ENCODE measurements at places on chromosomes 7 and 10.

DNA sequence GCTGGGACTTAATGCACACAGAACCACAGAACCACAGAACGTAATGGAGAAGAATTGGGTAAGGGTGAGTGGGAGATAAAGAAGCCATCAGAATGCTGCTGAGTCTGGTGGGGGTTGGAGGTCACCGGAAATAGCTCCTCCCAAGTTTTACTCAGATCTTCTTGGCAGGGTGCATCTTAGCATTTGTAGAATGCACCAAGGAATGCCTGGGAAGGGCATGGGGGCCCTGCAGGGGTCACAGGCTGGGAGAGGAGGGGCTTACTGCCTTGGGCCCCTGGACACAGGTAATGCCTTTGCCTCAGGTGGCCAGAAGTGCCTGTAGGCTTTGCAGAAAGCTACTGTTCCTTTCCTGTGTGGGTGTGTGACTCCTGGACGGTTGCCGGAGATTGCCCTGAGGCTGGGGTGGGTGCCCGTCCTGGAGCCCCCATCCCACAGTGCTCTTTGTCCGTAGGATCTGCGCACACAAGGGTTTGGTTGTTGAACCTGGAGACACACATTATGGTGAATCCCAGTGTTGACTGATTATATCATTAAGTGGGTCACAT is 55.1 kb downstream of the MGMT start:
- no peak for DNase-seq

- DNase-seq: no peak
These were observed 3.6 kb upstream of the TBX20 start for GRCh38 chr7:35257251-35258124.

- DNase-seq: no peak
These were observed 256.5 kb downstream of the FRMD4A start for GRCh38 chr10:14074062-14074884.

DNA sequence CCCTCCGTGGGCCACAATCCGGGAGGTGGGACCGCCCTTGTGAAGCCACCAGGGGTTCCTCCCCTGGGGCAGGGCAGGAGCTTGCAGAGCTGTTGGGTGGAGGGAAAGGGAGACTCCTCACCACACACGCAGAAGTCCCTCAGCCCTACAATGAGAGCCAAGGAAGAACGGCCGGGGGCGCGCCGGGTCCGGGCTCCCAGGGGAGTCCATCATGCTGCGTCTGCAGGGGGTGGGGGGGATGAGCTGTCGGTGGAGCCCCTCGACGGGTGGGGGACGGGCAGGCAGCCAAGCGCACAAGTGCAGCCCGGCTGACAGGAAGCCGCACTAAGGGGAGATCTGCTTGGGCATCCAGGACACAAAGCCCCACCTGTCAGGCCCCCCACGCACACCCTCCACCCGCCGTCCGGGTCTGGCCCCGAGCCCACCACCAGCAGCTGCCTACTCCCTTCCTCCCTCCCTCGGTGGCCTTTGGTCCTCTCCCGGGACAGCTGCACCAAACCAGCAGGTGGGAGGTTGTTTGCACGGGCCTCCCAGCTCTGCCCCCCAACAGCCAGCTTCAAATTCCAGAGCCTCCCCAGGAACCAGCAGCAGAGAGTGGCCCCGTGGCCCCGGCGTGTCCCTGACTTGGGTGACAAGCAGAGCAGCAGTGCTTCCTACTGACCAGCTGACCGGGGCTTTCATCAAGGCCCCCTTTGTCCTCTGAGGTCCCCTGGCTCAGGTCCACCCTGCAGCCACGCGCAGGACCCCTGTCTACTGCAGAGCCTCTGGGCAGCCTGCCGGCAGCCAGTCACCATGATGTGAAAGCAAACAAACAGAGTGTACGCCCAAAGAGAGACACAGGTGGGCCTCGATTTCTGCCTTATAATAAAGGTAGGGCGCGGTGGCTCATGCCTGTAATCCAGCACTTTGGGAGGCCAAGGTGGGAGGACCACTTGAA is 50.3 kb downstream of the HIP1 start:
- DNase-seq: no peak

- peak; percentile 5 for DNase-seq
These were observed 42.9 kb upstream of the IKZF1 start for GRCh38 chr7:50261593-50261992.

- DNase-seq: no peak
These were observed 514.3 kb upstream of the ADARB2 start for GRCh38 chr10:2251631-2252030.

GRCh38 chr7:65980478-65981250 is 1.3 kb downstream of the GUSB start:
- DNase-seq: peak; percentile 86
